ENCODE measurements at places on chromosomes 7 and 10.

- DNase-seq = no peak
Measured at GRCh38 chr10:104521901-104522694, 119.0 kb upstream of the SORCS3 start.

- DNase-seq = no peak
Measured at GRCh38 chr7:41820111-41820671, 117.3 kb upstream of the INHBA start.

GRCh38 chr10:73732426-73732825 lies 11.7 kb upstream of the SEC24C start:
- DNase-seq = no peak

GRCh38 chr10:77422491-77423338 lies 214.9 kb downstream of the KCNMA1 start:
- DNase-seq = no peak

DNA sequence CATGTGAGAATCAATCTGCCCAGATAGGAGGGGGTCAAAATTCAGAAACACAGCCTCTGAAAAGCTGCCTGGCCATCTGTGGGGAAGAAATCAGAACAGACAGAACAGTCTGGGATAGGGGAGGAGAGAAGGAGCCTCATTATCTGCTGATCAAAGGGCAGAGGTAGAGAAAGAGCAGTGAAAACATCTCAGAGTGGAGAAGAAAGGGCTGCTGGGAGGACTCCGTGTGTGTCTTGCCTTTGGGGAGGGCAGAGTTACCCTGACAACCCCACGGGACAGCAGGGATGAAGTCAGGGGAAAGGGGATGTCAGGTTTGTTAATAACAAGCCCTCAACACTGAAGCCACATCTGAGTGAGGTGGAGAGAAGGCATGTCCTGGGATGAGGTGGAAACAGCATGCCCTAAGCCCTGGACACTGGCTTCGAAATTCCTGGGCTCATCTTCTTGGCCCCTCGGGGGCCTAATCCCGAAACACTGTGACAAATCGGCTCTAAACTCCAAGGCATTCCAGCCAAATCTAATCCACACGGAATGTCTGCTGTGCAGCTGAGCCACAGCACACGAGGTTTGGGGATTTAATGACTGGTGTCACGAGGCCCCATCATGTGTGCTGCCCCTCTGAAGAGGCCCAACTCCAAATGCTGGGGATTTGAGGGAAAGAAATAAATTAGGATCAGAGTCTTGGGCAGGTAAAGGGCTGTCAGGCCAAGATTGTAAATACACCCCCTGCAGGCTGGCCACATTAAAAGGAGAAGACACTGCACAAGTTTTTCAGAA lies 82.8 kb upstream of the FGFR2 start:
- DNase-seq = no peak

Measured in stimulated activated CD4-positive, alpha-beta T cell treated with anti-CD3 and anti-CD28 coated beads, Interleukin-1b, Interleukin-23, amount 100 ng/mL, for 24 hours (primary cell).